ENCODE measurements at places on chromosomes 3 and 15.
A peak's percentile ranks its signal among the peaks of the same experiment; 100 is the strongest.

GRCh38 chr3:4320096-4320911 is 17.1 kb downstream of the SETMAR start:
- no peak for DNase-seq

DNA sequence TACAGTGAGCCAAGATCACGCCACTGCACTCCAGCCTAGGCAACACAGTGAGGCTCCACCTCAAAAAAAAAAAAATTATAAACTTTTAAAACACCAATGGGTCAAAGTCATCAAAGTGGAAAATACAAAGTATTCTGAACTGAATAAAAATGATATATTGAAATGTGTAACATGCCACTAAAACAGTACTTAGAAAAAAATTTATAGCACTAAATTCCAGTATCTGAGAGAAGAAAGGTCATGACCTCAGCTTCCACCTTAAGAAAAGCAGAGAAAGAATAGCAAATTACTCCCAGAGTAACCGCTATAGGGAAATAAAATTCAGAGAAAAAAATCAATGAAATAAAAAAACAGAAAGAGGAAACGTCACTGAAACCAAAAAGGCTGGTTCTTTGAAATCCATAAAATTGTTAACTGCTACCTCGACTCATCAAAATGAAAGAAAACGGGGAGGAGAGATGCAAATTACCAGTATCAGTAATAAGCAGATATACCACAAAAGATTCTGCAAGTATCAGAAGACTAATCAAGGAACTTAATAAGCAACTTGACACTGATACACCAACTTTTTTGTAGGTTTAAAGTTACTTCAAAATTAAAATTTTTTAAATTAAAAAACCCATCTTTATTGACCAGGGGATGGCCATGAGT is 20.8 kb downstream of the ATP13A3 start:
- DNase-seq, result no peak

DNA sequence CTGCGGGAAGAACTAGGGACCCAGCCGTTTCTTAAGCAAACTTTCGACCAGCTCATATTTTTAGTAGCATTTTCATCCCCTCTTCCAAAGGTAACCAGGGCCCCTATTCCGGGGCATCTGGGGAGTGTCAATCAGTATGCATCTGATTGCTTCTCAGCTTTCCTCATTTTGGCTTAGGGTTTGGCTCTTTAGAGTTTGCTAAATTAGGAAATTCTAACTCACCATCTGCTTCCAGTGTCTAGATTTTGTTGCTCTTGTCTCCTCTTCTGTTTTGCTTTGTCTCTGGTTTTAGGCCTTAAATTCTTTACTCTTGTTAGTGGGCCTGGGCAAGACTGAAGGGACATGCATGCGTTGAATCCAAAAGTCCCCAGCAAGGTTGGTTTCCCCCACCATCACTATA is 9.6 kb upstream of the ABTB1 start:
- no peak for DNase-seq

DNA sequence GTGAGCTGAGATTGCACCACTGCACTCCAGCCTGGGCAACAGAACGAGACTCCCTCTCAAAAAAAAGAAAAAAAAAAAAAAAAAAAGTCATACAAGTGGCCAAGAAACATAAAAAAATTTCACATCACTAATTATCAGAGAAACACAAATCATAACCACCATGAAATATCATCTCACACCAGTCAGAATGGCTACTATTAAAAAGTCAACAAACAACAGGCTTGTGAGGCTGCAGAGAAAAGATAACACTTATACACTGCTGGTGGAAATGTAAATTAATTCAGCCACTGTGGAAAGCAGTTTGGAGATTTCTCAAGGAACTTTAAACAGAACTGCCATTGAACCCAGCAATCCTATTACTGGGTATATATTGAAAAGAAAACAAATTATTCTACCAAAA is 291.1 kb upstream of the MCTP2 start:
- no peak for DNase-seq

DNA sequence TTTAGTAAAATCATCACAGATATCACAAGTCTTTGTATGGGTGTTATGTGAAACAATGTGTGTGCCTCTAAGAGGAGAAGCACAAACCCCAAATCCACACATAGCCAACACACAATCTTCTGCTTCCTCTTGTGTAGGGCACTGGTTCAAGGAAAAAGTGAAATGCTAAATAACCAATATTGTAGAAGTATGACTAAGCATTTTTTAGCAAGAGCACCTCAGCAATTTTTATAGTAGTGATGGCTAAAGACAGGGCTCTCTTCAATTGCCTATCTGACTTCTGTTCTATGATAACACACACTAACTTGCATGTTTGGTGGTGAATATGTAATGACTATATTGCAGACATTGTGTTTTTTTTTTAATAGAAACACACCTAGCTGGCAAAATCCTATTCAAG is 997.9 kb upstream of the ALCAM start:
- no peak for DNase-seq

DNA sequence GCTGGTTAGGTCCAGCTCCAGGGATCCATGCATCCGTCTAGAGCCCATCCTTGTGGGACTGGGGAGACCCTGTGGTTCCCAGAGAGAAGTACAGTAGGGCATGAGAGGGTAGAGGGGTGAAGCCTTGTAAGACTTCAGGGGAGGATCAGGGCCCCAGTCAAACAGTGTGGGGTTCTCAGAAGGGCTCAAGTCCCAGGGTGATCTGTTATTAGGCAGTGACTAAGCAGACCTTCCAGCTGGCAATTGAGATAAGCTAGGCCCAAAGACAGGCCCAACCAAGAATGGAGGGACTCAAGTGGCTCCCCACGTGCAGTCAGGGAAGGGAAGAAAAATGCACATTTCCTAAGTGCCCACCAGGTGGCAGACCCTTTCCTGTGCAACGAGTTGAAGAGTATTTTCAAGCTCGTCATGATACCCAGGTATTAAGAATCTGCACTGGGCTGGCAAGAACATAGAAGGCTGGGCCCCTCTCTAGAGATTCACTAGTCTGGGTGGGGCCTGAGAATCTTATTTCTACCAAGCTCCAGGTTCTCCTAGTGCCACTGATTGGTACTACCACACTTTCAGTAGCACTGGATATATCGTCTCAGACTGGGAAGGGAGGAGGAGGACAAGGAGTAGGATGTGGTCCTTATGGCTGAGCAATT is 240.8 kb downstream of the NR1D2 start:
- DNase-seq, result peak; percentile 0

GRCh38 chr3:172530101-172530561 is 6.9 kb upstream of the TNFSF10 start:
- DNase-seq, result no peak

GRCh38 chr15:26261966-26262365 is 398.8 kb upstream of the ATP10A start:
- no peak for DNase-seq

GRCh38 chr3:130276203-130276803 is 69.2 kb upstream of the COL6A5 start:
- no peak for DNase-seq

- no peak for DNase-seq
These were observed 71.9 kb upstream of the FEZF2 start for GRCh38 chr3:62445275-62445674.
